ENCODE measurements at places on chromosomes 1 and 21. TPM values are rescaled to one million over a fixed set of nuclear protein-coding genes. Genes with fewer than 3 reads are reported as not detected.
A peak's percentile ranks its signal among the peaks of the same experiment; 100 is the strongest.

DNA sequence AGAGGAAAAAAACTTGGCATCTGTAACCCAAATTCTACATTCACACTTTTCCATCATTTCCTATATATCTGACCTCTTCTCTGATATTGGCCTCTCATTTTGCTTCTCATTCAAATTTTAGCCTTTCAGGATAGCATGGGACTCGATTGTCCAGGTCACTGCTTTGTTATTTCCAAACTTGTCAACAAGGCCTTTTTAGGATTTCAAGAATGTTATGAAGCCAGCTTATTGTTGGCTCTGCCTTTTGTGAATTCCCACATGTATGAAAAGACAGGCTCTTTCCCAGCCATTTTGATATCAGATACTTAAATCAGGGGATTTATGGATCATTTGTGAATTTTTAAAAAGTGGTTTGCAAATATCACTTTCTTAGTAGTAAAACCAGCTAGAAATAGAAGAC, 663.5 kb downstream of the NCAM2 start:
- no peak for DNase-seq

The OR10Z1 gene
- total RNA-seq, result not detected

DNA sequence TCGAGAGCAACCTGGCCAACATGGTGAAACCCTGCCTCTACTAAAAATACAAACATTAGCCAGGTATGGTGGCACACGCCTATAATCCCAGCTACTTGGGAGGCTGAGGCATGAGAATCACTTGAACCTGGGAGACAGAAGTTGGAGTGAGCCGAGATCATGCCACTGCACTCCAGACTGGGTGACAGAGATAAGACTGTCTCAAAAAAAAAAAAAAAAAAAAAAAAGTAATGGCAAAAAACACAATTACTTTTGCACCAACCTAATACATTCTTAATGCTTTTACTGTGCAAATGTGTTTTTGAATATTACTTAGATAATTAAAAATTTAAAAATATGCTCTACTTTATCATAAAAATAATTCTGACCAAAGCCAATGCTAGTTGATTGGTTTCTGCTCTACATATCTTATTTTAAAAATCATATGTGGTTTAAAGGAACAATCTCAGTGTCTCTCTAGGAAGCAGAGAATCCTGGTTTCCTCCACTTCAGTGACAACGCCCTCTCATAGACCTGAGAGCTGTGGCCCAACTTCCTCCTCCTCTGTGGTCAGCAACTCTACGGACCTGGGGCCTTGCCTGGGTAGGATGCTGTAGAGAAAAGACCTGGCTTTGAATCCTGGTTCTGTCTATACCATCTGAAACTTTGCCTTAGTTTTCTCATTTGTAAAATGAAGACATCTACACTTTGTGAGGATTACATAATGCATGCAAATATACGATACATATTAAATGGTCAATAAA, 64.7 kb downstream of the TGFBR3 start:
- DNase-seq, result no peak

GRCh38 chr1:39919545-39919944, 17.8 kb upstream of the MYCL start:
- peak; percentile 68 for DNase-seq

- DNase-seq, result no peak
Measured at GRCh38 chr1:204891860-204892259, 21.2 kb downstream of the NFASC start.

The CNR2 gene
- not detected for total RNA-seq

The PTGFRN gene
- total RNA-seq, result 13.5 TPM

- no peak for DNase-seq
Measured at GRCh38 chr1:202016022-202016810, 5.8 kb downstream of the ELF3 start.

GRCh38 chr1:24463776-24464735, 38.6 kb upstream of the RCAN3 start:
- DNase-seq, result no peak

DNA sequence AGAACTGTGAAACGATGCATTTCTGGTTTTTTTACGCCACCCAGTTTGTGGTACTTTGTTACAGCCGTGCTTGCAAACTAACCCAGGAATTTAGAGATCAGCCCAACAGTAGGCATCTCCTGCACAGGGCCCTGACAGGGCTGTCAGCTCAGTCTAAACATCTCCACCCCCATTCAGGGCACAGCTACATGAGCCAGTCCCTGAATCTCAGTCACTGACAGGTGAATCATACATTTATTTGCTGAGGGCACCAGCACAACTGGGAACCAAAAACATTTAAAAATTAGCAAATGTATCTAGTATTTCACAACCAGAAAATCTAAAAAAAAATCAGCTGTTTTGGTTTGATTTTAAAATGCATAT, 30.7 kb downstream of the PRDX6 start:
- no peak for DNase-seq

The LAMB3 gene
- 14.6 TPM for total RNA-seq

- DNase-seq, result no peak
Measured at GRCh38 chr1:157774412-157774811, 2.5 kb downstream of the FCRL2 start.

The DIO1 gene
- not detected for total RNA-seq

DNA sequence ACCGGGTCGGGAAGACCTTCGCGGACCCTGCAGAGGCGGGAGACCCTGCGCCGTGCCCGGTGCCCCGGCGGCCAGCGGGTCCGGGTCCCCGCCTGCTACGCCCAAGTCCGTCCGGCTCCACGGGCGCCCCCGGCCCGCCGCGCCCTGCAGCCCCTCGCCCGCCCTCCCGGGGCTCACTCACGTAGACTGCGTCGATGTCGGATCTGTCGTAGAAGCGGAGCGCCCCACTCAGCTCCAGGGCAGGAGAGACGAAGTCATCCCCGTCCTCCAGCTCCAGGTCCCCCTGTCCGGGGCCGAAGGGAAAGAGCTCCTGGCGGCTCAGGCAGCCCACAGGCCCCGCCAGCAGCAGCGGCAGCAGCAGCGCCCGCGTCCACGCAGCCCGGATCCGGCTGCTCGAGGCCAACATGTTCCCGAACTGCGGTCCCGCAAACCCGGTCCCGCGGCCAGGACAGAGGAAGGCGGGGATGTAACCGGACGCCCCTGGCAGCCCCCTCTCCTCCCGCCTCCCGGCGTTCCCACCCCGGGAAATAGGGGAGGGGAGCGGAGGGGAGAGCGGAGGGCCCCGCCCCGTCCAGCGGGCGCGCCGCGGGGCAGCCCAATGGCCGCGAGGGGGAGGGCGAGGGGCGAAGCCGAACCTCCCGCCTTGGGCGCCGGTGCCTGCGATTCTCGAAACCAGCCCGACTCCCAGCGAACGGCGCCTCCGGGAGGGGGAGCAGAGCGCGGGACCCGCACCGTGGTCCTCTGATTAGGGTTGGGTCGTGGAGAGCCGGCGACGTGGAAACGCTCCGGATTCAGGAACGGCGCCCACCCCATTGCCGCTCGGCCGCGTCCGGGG, at the start of gene NID1:
NID1 (minus strand) TSS at position 417 of the 835 bp plus-strand sequence; CDS start at position 406, 11 bp downstream.
- peak; percentile 34 for DNase-seq

The TARS2 gene
- total RNA-seq, result 46.3 TPM

GRCh38 chr1:235266325-235266724, 61.7 kb downstream of the ARID4B start:
- DNase-seq, result no peak

DNA sequence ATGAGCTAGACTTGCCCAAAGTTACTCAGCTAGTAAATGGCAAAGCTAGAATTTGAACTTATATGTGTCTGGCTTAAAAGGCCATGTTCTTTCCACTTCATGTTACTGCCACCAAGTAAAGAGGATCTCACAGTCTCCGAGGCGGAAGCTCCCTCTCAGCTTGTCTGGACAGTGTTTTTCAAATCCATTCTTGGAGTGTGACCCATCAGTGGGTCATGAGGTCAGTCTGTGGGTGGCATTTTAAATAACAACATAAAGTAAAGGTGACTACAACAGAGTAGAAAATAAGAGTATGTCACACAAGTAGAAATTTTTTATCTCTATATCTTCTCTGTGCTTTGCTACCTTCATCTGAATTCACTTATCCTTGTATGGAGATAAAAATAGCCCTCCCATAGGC, 3.2 kb upstream of the HMGB4 start:
- no peak for DNase-seq

- DNase-seq, result no peak
Measured at GRCh38 chr1:155454096-155454495, 108.5 kb downstream of the ASH1L start.

DNA sequence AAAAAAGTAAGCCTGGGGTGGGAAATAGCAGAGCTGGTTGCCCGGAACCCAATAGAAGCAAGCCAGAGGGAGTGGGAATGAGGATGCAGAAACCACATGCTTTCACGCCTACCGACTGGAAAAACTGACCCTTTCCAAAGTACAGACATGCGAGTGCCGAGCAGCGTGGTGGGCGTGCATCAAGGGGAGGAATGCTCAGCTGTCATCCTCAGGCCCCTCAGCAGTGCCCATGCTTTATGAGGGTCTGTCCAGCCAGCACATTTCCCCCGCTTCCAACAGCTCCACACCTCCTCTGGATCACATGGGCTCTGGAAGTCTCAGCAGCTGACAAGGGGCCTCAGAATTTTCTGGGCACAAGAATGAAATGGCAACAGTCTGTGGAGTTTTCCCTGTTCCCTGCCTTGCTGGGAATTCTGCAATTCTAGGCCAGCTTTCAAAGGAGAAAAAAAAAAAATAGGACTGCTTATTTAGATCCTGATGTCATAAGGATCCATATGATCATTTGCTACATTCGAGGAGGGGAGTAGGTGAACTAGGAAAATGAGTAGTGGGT, 19.1 kb upstream of the IKBKE start:
- DNase-seq, result no peak

- DNase-seq, result no peak
Measured at GRCh38 chr21:32101277-32101676, 177.6 kb downstream of the MIS18A start.

GRCh38 chr1:183022202-183023145, 746 bp upstream of the LAMC1 start:
- DNase-seq, result peak; percentile 68

The RAD54L gene
- total RNA-seq, result 65.0 TPM

The ERICH3 gene
- not detected for total RNA-seq

DNA sequence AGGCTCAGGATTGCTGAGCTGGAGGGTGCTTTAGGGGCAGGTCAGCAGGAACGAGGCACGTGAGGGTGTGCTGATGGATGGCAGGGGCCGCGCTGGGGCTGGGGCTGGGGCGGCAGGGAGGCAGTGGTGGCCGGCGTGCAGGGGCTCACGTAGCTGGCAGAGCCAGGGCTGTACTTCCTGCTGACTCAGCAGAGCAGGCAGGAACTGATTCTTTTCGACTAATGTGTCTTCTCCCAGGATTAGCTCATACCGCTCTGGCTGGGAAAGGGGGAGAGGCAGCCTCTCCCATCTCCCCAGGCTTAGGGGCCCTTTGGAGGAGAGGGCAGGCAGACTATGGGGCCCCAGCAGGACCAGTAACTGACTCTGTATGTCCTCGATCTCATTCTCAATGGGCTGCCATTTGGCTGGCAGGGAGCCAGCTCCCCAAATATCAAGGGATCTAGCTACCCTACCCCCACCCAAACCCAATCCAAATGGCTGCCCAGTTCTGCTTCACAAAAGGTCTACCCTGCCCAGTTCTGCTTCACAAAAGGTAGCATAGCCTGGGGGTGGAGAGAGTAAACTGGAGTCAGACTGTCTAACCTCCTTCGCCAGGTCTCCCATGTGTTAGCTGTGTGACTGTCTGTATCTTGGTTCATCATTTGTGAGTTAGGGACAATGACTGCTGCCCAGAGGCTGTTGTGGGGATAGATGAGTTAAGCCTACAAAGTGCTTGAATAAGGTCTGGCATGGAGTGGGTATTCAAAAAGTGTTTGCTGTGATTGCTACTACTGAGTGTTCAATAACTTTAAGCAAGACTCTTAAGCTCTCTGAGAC, 100.1 kb upstream of the SLC2A1 start:
- DNase-seq, result peak; percentile 35

GRCh38 chr1:153552335-153552734, 3.3 kb upstream of the S100A3 start:
- DNase-seq, result no peak

DNA sequence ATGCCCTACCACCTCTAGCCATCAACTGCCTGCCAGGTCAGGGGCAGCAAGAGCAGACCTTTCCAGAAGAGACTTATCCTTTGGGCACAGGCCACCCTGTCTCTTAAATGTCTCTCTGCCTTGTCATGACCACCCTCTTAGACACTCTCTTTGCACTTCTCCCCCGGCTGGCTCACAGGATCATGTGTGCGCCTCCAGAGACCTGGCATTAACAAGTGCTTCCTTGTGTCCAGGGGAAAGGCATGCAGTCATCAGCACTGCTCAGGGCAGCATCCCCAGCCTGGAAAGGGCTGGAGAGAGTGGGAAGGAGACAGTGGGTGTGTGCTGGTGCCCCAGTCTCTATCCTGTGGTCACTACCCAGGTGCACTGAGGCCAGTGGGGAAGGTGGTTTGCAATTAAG, 85.2 kb upstream of the TLR5 start:
- no peak for DNase-seq

GRCh38 chr1:152621993-152622392, 910 bp downstream of the LCE3A start:
- DNase-seq, result no peak

DNA sequence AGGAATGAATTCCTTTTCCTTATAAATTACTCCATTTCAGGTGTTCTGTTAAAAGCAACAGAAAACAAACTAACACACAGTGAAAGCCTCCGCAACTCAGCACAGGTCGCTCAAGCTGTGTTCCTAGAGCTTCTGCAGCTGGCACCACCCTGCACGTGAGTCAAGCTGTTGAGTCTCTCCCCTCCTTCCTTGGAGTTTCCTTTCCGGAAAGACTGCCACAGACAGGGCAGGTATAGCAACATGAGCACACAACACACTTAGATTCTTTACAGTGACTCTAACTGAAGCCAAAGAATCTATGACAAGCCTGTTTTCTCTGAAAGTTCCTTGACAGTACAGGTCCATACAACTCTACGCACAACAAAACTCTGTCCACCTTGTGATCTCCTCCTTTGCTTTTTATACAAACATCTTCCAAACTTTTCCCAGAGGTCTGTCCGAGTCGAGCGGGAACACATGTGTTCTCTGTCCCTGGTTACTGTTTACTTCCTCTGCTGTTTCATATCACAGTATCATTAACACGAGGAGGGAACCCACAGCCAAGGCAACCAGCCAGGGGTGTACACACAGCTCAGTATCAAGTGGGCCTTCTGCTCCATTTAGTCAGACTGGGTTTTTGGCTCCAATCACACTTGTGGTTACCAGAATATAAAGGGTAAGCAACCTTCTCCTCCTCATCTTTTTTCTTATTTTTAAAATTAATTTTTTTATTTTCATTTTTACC, 38.7 kb upstream of the DESI2 start:
- DNase-seq, result no peak

- no peak for DNase-seq
Measured at GRCh38 chr1:38569932-38570656, 289.5 kb downstream of the RRAGC start.

- DNase-seq, result no peak
Measured at GRCh38 chr1:155253208-155253607, 2.1 kb downstream of the ENTREP3 start.
